Tracheal epithelial cell (primary cell): ENCODE measurements at places on chromosomes 2 and 18. TPM values are rescaled to one million over a fixed set of nuclear protein-coding genes. Genes with fewer than 3 reads are reported as not detected.

The CRYGD gene
- total RNA-seq = not detected in 2 replicates

The INO80D gene
- 6.0 TPM in 2 replicates for total RNA-seq

The CTAGE1 gene
- total RNA-seq = not detected in 2 replicates

The UXS1 gene
- total RNA-seq = 50.7 and 67.7 TPM in 2 replicates

The SP100 gene
- total RNA-seq = 29.4 and 35.8 TPM in 2 replicates

The ABCA12 gene
- total RNA-seq = 7.0 and 16.2 TPM in 2 replicates

The HOXD1 gene
- 0.21 and 1.7 TPM in 2 replicates for total RNA-seq

The TMEM150A gene
- total RNA-seq = 10.7 and 12.8 TPM in 2 replicates

The SERPINB13 gene
- total RNA-seq = 9.2 and 20.5 TPM in 2 replicates

The RAX gene
- total RNA-seq = not detected in 2 replicates

The CABYR gene
- total RNA-seq = 1.9 and 2.3 TPM in 2 replicates

The CD302 gene
- total RNA-seq = 0.21 and 0.48 TPM in 2 replicates

The AQP12A gene
- total RNA-seq = not detected in 2 replicates

The CD28 gene
- not detected in 2 replicates for total RNA-seq

The CDH2 gene
- total RNA-seq = under 0.01 and 22.9 TPM in 2 replicates

The PLB1 gene
- 0.64 and 0.72 TPM in 2 replicates for total RNA-seq

The LIPG gene
- 5.3 and 36.9 TPM in 2 replicates for total RNA-seq

The TMEM37 gene
- 0.72 TPM in 1 of 2 replicates, not detected in the other for total RNA-seq

The MC5R gene
- not detected in 2 replicates for total RNA-seq

The TUBB8B gene
- total RNA-seq = 0.24 TPM in 1 of 2 replicates, not detected in the other

The FER1L5 gene
- under 0.01 TPM in 2 replicates for total RNA-seq

The GALNT13 gene
- 0.24 and 0.85 TPM in 2 replicates for total RNA-seq

The LAMA1 gene
- total RNA-seq = 1.5 and 25.8 TPM in 2 replicates

The ERFE gene
- 2.3 and 6.7 TPM in 2 replicates for total RNA-seq

The COX5B gene
- total RNA-seq = 373 and 381 TPM in 2 replicates

The LBX2 gene
- 1.2 and 3.2 TPM in 2 replicates for total RNA-seq

The PROM2 gene
- 37.1 and 59.9 TPM in 2 replicates for total RNA-seq

The ABCG5 gene
- total RNA-seq = not detected in 2 replicates

The ALPP gene
- not detected in 2 replicates for total RNA-seq

The CRYGC gene
- not detected in 2 replicates for total RNA-seq

The ANKRD29 gene
- total RNA-seq = 4.8 and 14.1 TPM in 2 replicates

The CXXC1 gene
- total RNA-seq = 27.5 and 27.7 TPM in 2 replicates

The ALLC gene
- not detected in 2 replicates for total RNA-seq

The TDRD15 gene
- under 0.01 TPM in 1 of 2 replicates, not detected in the other for total RNA-seq

The TTC21B gene
- 11.9 and 15.7 TPM in 2 replicates for total RNA-seq

The D2HGDH gene
- total RNA-seq = 14.5 and 19.8 TPM in 2 replicates

The TTN gene
- under 0.01 TPM in 1 of 2 replicates, not detected in the other for total RNA-seq

The IGFBP5 gene
- total RNA-seq = 0.43 and 3.4 TPM in 2 replicates

The HOXD12 gene
- not detected in 2 replicates for total RNA-seq

The GCG gene
- total RNA-seq = not detected in 2 replicates

The ZNF236 gene
- total RNA-seq = 8.0 and 9.6 TPM in 2 replicates

The PRSS56 gene
- total RNA-seq = not detected in 2 replicates

The BOLL gene
- total RNA-seq = not detected in 2 replicates

The RNF152 gene
- total RNA-seq = 31.6 and 35.8 TPM in 2 replicates

The ZNF385B gene
- not detected in 2 replicates for total RNA-seq

The CYRIA gene
- 2.1 and 4.3 TPM in 2 replicates for total RNA-seq

The SLC5A7 gene
- not detected in 2 replicates for total RNA-seq

The GEN1 gene
- total RNA-seq = 2.4 and 5.5 TPM in 2 replicates

The COX7A2L gene
- 268 and 369 TPM in 2 replicates for total RNA-seq

The ALK gene
- total RNA-seq = not detected in 2 replicates

The ITPRIPL1 gene
- 1.9 and 3.6 TPM in 2 replicates for total RNA-seq

The TBR1 gene
- total RNA-seq = not detected in 2 replicates
